ENCODE measurements at places on chromosomes 4 and X. TPM values are rescaled to one million over a fixed set of nuclear protein-coding genes. Genes with fewer than 3 reads are reported as not detected.
A peak's percentile ranks its signal among the peaks of the same experiment; 100 is the strongest.

The FAM114A1 gene
- total RNA-seq: 0.81 TPM

DNA sequence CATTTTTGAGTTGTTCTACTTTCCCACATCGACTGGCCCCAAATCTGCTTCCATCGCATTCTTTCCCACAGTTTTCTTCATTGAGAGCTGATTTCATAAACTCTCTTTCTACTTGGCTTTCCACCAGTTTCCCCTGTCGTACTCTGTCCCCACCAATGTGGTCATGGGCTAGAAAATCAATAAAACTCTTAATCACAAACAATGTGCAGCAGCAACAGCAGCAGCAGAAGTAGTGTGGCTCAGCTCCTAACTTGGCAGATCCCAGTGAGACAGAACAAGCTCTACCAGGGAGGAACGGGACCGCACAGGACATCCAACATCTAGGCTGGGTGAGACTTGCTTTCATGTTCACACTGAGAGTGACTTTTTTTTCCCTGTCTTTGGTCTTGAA is 3.1 kb upstream of the SETD7 start:
- DNase-seq: no peak
- peaks cover 34% of the 10 kb centered on the region for H3K4me1 ChIP-seq
- peaks cover 6% of the 10 kb centered on the region for H3K36me3 ChIP-seq
- no peaks in the 10 kb centered on the region for H3K27me3 ChIP-seq
- no peak overlapping the region for H3K4me3 ChIP-seq
- H3K27ac ChIP-seq: no peak overlapping the region

DNA sequence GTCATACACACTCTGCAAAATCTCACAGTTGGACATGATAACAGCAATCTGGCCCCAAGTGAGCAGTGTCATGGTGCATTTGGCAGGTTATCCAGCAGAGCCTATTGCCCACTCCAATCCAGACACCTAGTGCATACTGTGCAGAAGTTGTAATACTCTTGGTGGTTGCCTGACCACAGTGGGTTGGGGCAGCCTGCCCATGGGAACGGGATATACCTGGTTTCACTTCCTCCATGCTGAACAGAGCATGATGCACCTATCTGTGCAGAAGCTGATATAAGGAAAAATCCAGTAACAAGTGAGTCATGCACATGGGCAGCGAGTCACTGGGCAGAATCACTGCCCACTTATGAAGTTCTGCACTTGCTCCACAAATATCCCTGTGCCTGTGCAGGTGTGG is 105.3 kb upstream of the IGSF1 start:
- H3K36me3 ChIP-seq: no peaks in the 10 kb centered on the region
- DNase-seq: no peak
- H3K27ac ChIP-seq: no peak overlapping the region
- no peaks in the 10 kb centered on the region for H3K4me1 ChIP-seq
- H3K4me3 ChIP-seq: no peak overlapping the region

GRCh38 chr4:64130907-64131306 is 278.3 kb downstream of the TECRL start:
- H3K4me1 ChIP-seq: no peaks in the 10 kb centered on the region
- no peaks in the 10 kb centered on the region for H3K27me3 ChIP-seq
- DNase-seq: no peak
- H3K36me3 ChIP-seq: no peaks in the 10 kb centered on the region

DNA sequence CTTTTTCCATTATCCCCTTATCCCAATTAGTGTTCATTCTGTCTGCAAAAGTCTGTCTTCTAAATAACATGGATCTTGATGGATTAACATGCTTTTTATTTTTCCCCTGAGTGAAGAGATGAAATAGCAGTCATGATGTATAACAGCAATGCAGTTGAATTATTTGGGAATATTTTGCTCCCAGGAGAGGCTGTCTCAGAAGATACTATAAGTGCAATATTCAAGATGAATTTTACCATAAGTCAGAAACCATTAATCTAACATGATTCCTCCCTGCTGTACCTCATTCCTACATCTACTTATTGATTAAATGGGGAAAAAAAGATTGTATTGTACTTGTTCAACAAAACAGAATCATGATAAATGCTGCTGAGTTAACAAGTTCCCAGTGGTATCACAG is 233.2 kb upstream of the KCNIP4 start:
- no peaks in the 10 kb centered on the region for H3K36me3 ChIP-seq
- no peaks in the 10 kb centered on the region for H3K4me1 ChIP-seq
- H3K27ac ChIP-seq: no peak overlapping the region
- no peak for DNase-seq
- H3K4me3 ChIP-seq: no peak overlapping the region

The CXorf49 gene
- not detected for total RNA-seq

The CSAG2 gene
- 0.30 TPM for total RNA-seq

The NAP1L3 gene
- total RNA-seq: 4.8 TPM

DNA sequence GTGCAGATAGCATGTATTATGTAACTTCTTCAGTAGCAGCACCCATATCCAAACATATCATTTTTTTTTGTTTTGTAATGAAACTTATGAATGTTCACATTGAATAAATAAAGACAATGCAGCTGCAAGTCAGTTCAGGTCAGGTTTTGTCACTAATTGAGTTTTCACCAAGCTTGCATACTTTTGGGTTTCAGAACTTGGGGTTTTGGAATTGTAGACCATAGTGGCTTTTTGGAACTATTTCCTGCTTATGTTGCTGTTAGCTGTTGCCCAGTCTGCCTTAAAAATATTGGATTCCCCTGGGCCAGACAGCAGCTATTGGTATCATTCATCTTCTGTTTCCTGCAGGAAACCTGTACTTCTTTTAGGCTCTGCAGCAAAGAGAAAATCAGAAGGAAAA is 113.4 kb upstream of the LIMCH1 start:
- H3K27me3 ChIP-seq: peaks cover 3% of the 10 kb centered on the region
- no peaks in the 10 kb centered on the region for H3K4me1 ChIP-seq
- no peaks in the 10 kb centered on the region for H3K36me3 ChIP-seq
- H3K4me3 ChIP-seq: no peak overlapping the region
- no peak overlapping the region for H3K27ac ChIP-seq

GRCh38 chr4:110196871-110197528 is 1.4 kb downstream of the ELOVL6 start:
- no peaks in the 10 kb centered on the region for H3K27me3 ChIP-seq
- H3K4me1 ChIP-seq: peaks cover 31% of the 10 kb centered on the region
- DNase-seq: peak; percentile 74
- peak overlapping the region; percentile 95 for H3K4me3 ChIP-seq

DNA sequence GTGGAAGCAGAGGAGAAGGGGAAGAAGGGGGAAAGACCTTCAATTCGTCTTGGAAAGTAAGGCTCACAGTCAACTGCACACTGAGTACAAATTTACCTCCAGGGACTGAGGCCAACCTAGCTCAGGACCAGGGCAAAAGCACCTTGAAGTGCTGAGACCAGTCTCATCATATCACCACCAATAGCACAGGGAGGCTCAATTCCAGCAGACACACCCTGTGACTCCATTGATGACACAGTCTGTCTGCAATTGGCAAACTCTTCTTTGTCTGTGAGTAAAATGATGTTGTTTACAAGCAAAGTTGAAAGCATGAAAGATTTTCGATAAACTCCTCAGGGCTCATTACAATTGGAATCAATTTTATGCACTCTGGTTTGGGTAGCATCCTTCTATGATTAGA is 32.3 kb downstream of the TRIML1 start:
- no peaks in the 10 kb centered on the region for H3K4me1 ChIP-seq
- H3K27me3 ChIP-seq: no peaks in the 10 kb centered on the region

GRCh38 chr4:76029300-76029699 is 6.0 kb upstream of the CXCL10 start:
- H3K4me3 ChIP-seq: no peak overlapping the region
- H3K27ac ChIP-seq: no peak overlapping the region
- peaks cover 5% of the 10 kb centered on the region for H3K27me3 ChIP-seq
- no peaks in the 10 kb centered on the region for H3K36me3 ChIP-seq

DNA sequence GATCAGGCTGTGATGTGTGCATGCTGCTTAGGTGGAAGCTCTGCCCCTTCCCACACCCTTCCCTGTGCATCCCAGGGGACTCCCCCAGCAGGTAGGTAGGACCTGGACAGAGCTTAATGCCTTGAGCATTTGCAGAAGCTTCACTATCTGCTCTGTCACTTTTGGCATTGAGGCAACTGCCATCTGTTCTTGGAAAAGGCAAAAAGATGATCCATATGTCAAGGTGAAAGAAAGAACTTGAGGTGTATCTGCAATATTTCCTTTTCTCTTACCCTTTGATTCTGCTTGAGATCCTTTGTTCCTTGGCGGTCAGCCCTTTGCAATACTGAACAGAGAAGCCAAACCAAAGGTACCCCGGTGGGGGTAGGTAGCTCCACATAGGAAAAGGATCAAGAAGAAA is 37.1 kb upstream of the TBC1D9 start:
- peaks cover 10% of the 10 kb centered on the region for H3K27me3 ChIP-seq
- no peak overlapping the region for H3K4me3 ChIP-seq
- H3K27ac ChIP-seq: no peak overlapping the region
- no peak for DNase-seq

The F8A3 gene
- total RNA-seq: 0.43 TPM

DNA sequence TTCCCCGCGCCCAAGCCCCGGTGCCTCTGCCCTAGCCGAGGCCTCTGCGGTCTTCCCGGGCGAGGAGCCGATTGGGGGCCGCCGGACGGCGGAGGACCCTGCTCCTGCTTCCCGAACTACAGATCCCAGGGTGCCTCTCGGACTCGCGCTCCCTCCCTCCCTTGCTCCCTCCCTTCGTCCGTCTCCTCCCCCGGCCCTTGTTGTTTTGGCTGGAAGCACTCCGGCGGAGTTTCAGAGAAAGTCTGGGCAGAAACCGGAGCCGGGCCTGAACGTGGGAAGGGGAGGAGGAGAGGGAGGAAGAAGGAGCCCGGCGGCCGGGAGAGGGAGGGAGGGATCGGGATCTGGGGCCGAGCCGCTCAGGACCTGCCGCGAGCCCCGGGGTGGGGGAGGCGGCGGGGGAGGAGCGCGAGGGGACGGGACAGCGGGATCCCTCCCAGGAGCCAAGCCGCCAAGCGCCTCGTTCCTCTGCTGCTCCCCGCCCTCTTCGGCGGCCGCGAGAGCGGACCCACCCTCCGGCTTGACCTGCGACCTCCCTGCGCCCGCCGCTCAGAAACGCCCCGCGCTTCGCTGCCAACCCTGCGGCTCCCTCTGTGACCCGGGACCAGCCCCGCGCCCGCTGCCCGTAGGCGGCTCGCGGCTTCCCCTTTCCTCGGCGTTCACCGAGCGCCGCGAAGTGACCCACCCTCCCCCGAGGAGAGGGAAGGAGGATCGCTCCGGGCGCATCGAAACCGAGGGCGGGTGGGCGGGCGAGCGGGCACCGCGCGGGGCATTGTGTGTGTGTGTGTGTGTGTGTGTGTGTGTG is 496 bp upstream of the GAB1 start:
- peaks cover 3% of the 10 kb centered on the region for H3K4me1 ChIP-seq
- H3K27me3 ChIP-seq: peaks cover 40% of the 10 kb centered on the region
- DNase-seq: peak; percentile 20
- H3K27ac ChIP-seq: no peak overlapping the region

GRCh38 chr4:110190249-110190648 is 8.2 kb downstream of the ELOVL6 start:
- DNase-seq: no peak
- H3K4me1 ChIP-seq: peaks cover 22% of the 10 kb centered on the region
- no peak overlapping the region for H3K4me3 ChIP-seq

The ETDB gene
- total RNA-seq: not detected

GRCh38 chrX:23434356-23434884 is 99.8 kb downstream of the PTCHD1 start:
- no peaks in the 10 kb centered on the region for H3K36me3 ChIP-seq
- DNase-seq: no peak
- H3K4me1 ChIP-seq: no peaks in the 10 kb centered on the region
- no peaks in the 10 kb centered on the region for H3K27me3 ChIP-seq
- H3K4me3 ChIP-seq: no peak overlapping the region

GRCh38 chr4:85210353-85210752 is 243.9 kb upstream of the WDFY3 start:
- DNase-seq: no peak
- no peaks in the 10 kb centered on the region for H3K36me3 ChIP-seq
- H3K4me3 ChIP-seq: no peak overlapping the region
- H3K4me1 ChIP-seq: no peaks in the 10 kb centered on the region
- no peak overlapping the region for H3K27ac ChIP-seq

DNA sequence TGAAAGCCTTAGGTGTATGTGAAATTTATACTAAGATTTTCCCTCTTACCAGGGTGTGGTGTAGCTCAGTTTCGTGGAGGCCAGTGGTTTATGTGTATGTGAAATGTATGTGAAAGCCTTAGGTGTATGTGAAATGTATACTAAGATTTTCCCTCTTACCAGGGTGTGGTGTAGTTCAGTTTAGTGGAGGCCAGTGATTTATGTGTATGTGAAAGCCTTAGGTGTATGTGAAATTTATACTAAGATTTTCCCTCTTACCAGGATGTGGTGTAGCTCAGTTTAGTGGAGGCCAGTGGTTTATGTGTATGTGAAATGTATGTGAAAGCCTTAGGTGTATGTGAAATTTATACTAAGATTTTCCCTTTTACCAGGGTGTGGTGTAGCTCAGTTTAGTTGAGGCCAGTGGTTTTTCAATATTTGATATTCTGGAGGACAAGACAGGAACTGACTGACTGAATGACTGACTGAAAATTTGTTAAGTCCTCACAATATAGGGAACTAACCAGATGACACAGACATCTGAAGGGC is 143.7 kb downstream of the NEXMIF start:
- no peak overlapping the region for H3K27ac ChIP-seq
- no peaks in the 10 kb centered on the region for H3K27me3 ChIP-seq
- no peaks in the 10 kb centered on the region for H3K36me3 ChIP-seq
- H3K4me3 ChIP-seq: no peak overlapping the region
- H3K4me1 ChIP-seq: no peaks in the 10 kb centered on the region
- DNase-seq: no peak
